ENCODE measurements at places on chromosomes 6 and 20.
A peak's percentile ranks its signal among the peaks of the same experiment; 100 is the strongest.

DNA sequence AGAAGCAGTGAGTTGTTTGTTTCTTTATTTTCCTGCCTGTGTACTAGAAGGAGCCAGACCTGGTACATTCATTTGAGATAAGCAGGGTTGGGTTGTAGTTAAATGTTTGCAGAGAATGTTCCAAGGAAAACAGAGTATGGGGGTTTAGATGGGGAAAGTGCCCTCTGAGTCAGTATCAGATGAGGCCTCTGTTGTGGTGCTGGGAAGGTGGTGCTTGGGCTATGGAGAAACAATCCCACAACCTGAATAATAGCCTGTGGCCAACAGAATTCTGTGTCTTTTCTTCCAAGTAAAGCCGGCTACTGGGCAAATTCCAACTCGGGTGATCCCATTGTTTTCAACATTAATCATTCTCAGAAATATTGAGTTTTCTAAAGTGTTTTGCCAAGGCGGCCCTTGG, 109.3 kb downstream of the RNF144B start:
- no peak for DNase-seq

GRCh38 chr20:44620030-44620429, 31.5 kb downstream of the ADA start:
- DNase-seq = no peak

DNA sequence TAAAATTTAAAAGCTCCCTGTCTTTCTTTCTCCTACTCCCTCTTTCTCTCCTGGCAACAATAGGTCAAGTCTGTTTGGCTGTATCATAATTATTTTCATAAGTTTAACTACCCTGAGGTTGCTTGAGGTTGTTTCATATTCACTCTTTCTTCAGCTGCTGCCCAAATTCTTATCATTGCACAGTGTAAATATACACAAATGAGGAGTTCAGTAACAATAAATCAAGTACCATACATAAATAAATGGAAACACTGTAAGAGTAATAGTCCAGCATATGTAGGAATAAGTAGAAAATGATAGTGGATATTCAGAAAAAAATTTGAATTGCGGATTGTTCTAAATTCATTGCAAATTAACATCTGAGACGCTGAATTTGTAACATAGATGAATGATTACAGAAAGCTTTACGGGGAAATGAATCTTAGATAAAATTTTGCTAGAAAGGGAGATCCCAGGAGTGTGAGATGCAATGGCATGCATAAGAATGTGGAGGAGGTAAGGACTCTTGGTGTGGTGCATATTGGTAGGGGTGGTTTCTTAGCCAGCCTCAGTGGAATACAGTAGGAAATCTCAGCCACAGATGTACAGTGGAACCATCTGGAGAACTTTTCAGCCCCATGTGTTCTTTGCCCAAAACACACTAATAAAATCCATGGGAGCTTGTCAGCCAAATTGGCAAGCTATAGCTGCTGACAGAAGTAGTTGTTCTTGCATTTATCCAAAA, 480.7 kb downstream of the HTR1B start:
- peak; percentile 13 for DNase-seq

- DNase-seq = no peak
These were observed 247.5 kb upstream of the SUPT3H start for GRCh38 chr6:45625191-45625664.

- DNase-seq = peak; percentile 51
These were observed 2.8 kb downstream of the PREX1 start for GRCh38 chr20:48824830-48825565.

DNA sequence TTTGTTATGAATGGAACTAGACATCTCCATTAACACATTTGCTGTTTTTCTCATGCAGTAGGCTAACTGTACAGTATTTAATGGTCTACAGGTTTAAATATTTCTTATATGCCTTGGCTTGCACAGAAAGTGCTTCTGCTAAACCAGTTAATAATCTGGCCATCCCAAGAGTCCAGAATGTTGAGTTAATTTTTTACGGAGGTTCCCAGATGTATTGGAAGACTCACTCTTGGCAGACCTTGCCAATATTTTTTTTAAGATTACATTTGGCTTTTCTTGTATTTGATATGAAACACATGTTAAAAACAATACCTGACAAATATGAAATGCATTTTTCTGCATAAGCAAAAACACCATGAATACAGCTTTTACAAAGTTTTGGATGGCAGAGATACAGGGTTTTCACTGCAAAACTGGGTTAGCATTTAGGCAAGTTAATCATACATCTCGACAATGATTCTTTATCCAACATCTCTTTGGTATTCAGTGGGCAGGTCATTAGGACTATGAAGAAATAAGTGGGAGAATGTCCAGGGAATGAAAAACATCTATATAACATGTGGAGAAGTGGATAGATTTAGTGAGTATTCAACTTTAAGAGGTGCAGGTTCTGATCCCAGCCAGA, 94.0 kb downstream of the SGK1 start:
- peak; percentile 92 for DNase-seq

- no peak for DNase-seq
These were observed 831.0 kb downstream of the C6orf118 start for GRCh38 chr6:164478426-164478825.

DNA sequence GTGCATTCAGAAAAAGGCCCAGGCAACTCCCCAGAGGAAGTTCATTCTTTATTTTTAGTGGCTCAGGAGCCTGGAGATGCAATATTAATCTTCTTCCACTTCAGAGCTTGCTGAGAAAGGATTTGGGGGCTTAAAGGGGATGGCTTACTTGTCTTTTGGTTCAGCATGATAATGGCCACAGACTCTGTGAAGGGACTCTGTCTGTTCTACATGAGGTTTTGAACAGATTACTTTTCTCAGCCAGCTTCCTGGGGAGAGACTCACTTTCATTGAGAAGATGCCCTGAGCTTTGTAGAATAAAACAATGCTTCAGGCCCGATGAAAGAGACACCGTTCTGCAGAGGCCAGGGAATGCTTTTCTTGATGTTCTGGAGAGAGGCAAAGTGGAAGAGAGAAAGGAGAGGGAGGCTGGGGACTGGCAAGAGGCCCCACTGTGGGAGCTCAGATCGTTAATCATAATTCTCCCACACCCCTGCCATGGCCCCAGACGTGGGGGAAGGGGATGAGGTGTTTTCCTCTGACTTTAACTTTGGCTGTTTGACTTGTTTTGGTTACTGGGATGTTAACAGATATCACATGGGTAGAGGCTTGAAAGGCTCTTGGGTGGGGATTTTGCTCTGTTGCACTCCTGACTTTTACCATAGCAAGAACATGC, 19.1 kb downstream of the SCP2D1 start:
- DNase-seq = no peak

DNA sequence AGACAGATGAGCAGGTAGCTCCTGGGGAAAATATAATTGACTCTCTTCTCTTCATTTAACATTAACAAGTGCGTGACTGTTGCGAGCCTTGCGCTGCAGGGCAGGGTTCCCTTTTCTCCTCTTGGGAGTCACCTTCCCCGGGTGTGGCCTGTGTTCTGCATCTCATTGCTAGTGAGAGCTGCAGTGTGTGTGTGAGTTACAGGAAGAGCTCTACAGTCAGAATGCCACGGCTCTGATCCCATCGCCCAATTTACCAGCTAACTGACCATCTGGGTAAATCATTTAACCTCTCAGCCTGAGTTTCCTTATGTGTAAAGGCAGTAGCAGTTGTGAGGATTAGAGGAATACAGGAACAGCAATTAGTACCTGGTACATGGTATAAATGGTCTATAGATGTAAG, 106.8 kb upstream of the NUP153 start:
- DNase-seq = no peak

DNA sequence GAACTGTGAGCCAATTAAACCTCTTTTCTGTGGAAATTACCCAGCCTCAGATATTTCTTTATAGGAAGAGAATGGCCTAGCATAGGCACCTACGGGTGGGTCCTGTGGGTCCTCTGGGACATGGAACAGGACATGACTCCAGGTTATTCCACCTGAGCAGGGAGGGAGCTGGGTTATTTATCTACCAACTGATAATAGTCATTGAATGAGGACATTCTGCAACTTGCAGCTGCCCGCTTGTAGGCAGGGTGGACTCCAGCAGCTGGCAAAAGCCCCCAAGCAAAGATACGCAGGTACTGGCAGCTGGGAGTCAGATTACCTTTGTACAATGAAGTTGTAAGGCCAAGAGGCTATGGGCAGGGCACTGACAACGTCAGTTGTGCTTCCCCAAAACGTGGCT, 1.4 kb upstream of the BANF2 start:
- no peak for DNase-seq

- peak; percentile 19 for DNase-seq
These were observed 19.4 kb downstream of the MAP3K5 start for GRCh38 chr6:136772685-136773472.

GRCh38 chr6:27814665-27815424, 97.4 kb downstream of the OR2B2 start:
- DNase-seq = peak; percentile 98

DNA sequence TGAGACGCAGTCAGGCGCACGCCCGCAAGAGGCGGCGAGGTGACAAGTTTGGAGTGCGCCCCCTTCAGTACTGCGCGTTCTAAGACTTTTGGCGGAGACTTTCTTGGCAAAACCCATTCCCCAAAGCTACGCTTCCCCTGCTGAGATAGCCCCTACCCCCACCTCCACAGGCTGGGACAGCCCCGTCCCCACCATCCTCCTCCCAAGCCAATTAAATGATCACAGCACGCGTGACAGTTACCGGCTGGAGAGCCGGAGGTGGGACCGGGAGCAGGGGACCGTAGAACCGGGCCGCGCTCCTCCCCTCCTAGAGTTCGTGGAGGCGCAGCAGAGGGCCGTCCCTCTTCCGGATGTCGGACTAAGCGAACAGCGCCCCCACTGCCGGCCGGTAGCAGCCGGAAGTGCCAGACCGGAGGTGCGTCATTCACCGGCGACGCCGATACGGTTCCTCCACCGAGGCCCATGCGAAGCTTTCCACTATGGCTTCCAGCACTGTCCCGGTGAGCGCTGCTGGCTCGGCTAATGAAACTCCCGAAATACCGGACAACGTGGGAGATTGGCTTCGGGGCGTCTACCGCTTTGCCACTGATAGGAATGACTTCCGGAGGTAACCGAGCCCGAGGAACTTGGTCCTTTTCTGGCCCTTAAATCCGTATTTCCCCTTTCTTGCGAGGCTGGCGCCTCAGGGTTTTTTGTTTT, at the start of gene TOMM6:
TSS of gene TOMM6 (plus strand) at position 476 of the 699 bp plus-strand sequence. CDS start at position 480, 4 bp downstream.
- DNase-seq = peak; percentile 98

- DNase-seq = no peak
These were observed 92.4 kb upstream of the CD83 start for GRCh38 chr6:14025160-14025559.

GRCh38 chr6:119330520-119331113, 18.9 kb downstream of the MAN1A1 start:
- DNase-seq = no peak

DNA sequence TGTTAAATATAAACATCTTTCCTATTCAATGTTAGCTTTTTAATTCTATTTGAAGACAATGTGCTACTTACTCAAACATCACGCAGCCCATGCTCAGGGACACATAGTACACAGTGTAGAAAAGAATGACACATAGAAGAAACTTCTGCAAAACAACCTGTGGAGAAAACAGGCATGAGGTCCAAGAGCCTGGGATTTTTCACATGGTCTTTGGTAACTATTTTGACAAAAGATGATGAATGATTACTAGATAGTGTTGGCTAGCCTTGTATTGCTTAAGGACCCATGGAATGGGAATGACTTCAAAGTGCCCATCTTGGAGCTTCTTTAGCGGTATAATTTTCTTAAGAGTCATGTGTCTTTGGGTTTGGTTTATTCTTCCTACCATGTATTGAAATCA, 15.4 kb downstream of the TMEM244 start:
- no peak for DNase-seq

- DNase-seq = no peak
These were observed 71.2 kb upstream of the PTPN1 start for GRCh38 chr20:50438986-50439407.

DNA sequence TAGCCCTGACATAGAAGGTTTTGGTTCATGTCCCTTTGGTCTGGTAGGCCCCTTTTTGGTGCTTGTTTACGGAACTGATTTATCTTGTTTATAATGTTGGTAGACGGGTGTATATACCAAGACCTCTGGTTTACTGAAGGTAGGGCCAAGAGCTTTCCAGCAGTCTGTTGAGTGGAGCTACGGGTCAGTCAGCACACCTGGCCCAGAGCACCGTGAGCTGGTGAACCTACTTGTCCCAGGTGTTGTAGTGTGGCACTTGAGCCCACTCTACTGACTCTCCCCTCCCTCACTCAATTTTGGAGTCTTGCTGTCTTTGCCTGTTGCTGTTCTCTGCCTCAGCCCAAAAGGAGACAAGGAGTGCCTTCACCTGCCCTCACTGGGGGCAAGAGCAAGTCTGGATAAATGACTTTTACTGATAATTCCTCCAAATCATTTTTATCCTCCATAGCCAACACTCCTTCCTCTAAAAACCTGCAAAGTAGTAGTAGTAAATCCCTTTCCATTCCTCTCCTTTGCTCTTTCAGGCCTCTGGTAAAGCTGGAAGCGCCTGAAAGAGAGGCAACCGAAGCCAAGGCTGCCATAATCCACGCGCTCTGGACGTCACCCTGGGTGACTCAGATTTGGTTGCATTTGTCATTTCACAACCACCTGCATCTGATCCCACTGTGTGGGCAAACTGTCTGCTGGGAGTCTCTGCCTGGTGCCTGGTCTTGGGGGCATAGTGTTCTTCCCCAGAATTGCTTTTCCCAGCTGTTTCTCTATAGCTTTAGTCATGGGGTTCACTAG, 22.2 kb downstream of the RREB1 start:
- DNase-seq = no peak

GRCh38 chr20:34485068-34485634, 31.1 kb upstream of the DYNLRB1 start:
- DNase-seq = no peak

- DNase-seq = peak; percentile 65
These were observed 1.3 kb downstream of the CALHM5 start for GRCh38 chr6:116512734-116513133.

DNA sequence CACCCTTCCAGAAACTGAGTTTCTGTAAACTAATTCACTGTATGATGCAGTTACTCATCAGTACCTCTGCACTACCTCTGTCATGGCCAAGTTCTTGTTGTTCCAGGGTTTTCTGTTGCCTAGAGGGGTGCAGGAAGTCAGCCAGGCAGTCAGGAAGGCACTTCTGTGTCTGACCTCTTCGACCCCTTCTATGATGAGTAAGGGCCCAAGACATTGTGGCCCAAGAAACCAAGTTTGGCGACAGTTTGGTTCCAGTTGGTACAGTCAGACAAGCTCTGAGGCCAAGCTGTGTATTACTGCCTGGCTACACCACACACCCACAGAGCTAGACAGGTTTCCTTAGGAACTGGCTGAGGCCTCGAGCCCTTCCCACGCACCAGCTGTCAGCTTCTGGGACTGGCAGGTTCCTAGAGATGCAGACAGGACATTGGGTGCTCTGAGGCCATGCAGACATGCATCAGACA, 41.2 kb downstream of the TRAF3IP2 start:
- no peak for DNase-seq

Measured in muscle of leg (tissue), 16 donors.